ENCODE measurements at places on chromosomes 7 and 10. TPM values are rescaled to one million over a fixed set of nuclear protein-coding genes. Genes with fewer than 3 reads are reported as not detected.

Gene MEPCE
- total RNA-seq, result 22.3 TPM

Gene NKX2-3
- total RNA-seq, result 0.12 TPM

Gene HOXA2
- 1.1 TPM for total RNA-seq

Gene OR2A5
- not detected for total RNA-seq

Gene SYT15B
- 0.88 TPM for total RNA-seq

Gene TEX47
- total RNA-seq, result not detected

Gene CCL26
- not detected for total RNA-seq

Gene ACTA2
- total RNA-seq, result 53.0 TPM

Gene GDF2
- total RNA-seq, result not detected

Gene SLC39A12
- 0.08 TPM for total RNA-seq

Gene PNLIPRP2
- total RNA-seq, result not detected

- no peak for ATAC-seq
These were observed 16.7 kb upstream of the CNNM1 start for GRCh38 chr10:99312501-99312900.

DNA sequence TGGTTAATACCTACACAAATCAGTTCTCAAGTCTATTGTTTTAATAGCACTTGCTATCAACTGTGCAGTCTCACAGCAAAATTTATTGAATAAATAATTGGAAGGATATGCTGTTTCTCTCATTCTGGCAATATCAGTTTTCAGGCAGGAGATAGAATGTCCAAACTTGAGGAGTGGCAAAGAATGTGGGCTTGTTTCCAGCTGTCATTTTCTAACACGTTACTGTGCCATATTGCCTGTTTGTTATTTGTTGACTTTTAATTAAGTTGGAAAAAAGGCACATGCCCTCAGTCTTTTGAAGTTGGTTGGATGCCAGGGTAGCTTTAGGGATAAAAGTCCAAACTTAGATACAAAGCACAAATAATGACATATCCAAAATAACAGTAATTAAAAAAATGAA is 52.2 kb downstream of the MAGI2 start:
- no peak for ATAC-seq

DNA sequence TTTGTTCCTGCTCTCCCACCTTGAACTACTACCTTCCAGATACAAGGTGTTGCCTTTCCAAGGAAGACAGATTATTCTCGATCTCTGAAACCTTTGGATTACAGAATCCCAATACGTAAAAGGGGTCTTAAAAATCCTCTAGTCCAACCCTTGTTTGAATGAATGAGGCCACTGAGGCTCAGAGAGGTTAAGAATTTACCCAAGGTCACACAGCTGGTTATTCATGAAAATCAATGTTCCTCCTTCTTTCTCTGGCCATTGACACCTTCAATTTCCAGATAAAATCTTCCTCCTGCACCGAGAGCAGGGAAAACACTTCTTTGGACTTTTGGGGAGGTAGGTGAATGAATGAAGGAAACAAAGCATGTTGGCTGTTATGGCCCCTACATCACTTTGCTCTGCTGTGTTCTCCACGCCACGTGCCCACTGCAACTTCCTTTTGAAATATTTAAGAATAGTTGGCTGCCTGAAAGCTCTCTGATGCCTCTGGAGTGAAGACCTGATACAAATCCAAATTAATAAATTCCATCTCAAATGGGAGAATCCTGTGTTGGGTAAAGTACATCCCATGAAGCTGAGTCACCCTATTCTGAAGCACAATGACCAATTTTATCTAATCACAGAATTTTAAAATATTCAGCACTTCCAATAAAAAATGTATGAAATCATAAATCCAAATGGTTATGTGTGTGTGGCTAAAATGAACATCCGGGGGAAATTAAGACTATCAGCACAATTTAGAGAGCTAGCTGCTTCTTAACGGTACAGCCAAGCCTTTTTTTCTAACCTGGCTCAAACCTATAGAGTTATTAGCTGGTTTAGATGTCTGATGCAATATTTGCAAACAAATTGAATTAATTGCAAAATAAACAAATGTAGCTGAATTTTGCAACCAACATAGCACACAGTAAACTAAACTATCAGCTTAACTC is 7.3 kb downstream of the SVIL start:
- no peak for ATAC-seq

DNA sequence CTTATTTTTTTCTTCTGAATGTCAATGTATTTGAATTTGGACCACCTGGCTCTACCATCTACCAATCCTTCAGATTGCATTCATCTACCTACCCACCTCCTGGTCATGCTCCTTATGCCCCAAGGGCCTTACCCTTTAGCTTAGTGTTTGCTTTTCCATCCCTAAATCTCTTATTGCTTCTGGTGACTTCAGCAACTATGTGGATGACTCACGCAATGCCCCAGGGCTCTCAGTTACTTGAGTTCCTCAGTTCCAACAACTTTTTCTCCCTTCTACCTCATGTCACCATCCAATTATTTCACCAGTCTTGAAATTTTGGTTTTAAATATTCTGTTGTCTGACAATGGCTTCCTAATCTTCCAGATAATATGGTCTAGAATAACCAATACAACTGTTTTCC is 118.9 kb downstream of the CFAP58 start:
- no peak for ATAC-seq

DNA sequence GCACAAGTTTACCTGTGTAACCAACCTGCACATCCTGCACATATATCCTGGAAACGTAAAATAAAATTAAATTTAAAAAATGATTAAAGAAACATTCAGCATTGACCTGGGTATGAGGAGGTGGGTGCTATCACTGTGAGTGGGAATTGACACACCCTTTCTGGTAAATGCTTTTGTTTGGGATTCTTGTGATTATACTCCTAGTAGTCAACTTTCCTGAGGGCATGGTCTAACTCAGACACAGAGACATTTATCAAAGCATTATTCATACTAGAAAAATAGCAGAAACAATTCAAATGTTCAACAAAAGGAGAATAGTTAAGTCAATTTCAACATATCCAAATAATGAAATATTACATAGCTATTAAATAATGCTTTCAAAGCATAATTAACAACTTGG is 44.2 kb downstream of the CNNM2 start:
- ATAC-seq, result no peak

- no peak for ATAC-seq
These were observed 17.2 kb downstream of the MNX1 start for GRCh38 chr7:156993021-156993924.

DNA sequence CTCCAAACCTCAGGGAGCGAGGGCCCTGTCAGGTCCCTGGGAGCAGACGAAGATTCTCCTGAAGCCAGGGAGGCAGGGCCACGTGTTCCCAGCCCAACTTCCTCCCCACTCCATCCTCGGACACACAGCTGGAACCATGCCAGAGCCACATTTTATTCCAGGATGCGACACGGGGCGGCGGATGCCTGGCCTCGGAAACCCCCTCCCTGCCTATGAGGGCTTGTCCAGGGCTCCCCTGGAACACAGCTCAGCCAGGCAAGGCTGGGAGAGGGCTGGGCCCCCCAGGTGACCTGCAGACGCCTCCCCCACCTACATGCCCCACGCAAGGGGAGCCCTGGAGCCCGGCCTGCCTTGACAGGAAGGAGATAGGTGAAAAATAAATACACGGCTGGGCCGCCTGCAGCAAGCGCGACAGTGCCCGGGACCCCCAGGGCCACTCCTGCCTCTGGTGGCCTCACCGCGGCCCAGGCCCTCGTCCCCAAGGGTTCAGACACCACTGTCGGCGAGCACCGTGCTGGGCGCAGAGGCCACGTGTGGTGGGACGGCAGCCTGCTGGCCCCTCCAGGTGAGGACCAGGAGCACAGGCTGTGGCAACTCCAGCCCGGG is 21.5 kb downstream of the GET4 start:
- ATAC-seq, result no peak

DNA sequence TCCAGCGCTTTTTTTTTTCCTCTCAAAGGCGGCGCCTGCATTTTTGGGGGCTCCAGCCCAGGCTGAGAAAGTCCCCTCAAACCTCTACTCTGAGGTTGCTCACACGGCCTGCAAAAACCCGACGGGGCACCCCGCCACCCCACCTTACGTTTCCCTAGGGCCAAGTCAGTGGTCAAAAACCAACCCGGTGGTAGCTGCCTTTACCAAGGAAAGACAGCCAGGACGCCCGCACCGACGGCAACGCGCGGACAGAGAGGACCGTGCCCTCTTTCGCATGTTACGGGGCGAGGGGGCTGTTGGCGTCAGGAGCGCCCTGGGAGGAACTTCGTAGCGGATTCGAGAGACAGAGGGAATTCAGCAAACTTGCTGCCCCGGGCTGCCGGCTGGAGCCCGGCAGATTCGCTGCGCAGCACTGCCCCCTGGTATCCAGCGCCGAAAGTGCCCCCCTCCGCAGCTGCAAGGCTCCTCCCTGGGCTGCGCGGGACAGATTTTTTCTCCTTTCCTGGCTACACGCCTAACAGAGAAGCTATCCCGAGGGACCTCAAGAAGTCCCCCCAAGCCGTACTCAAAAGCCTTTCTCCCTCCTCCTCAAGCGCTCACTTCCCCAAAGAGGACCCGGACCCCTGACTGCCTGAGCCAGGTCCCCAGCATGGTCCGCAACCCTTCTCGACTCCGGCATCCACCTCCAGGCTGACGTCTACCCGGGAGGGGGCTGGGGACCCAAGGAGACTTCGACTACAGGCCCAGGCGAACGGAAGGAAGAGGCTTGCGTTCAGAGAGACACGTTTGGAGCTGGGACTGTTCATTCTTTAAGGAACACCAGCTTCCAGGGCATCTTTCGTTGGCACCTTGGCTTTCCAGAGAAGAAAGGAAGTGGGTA is 27.7 kb upstream of the VAX1 start:
- peak; percentile 62 for ATAC-seq

- ATAC-seq, result no peak
These were observed 5.8 kb upstream of the AEBP1 start for GRCh38 chr7:44098092-44099068.

DNA sequence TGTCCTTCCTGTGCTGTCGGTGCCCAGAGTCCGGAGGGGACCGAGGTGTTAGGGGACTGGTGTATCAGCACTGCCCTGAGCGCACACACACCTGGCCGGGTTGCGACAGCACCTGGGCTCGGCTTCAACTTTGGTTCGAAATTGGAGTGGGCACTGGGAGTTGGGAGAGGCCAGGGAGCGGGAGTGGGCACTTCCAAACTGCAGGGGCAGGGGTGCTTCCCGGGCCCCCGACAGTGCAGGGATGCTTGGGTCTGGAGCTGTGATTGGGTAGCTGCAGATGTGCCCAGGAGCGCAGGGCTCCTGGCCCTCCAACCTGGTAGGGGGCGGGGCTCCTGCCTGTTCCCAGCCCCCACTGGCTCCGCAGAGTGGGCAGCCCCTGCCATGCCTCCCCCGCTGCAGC is 7.7 kb downstream of the BBS9 start:
- no peak for ATAC-seq

- no peak for ATAC-seq
These were observed 720.2 kb downstream of the AUTS2 start for GRCh38 chr7:70318511-70318910.

DNA sequence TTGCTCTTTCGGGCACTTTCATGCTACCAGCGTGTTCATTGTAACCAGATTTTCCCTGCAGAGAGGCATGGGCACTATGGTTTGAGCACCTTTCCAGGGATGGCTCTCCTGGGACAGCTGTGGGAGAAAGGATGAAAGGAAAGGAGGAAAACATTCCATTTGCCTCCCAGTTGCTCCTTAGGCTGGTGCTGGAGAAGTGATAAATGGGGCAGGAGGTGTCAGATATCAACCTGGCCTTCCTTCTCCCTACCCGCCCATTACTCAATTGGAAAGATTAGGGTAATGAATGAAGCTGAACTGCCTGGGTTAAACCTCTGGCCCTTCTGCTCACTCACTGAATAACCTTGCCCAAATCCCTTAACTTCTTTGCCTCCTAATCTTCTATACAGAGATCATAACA is 228.4 kb downstream of the PLXNA4 start:
- no peak for ATAC-seq

GRCh38 chr10:118754229-118754555 is 578 bp downstream of the CACUL1 start:
- peak; percentile 1 for ATAC-seq

DNA sequence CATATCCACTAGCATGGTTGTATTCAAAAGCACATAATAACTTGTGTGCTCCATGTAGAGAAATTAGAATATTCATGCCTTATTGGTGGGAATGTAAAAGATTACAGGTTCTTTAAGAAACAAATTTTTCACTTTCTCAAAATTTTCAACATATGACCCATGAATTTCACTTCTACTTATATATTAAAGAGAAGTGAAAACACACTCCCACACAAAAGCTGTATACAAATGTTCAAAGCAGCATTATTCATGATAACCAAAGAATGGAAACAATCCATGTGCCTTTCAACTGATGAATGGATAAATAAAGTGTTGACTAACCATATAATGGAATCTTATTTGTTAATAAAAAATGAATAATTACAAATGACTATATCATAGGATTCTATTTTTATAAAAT is 694.5 kb upstream of the PCDH15 start:
- ATAC-seq, result no peak

DNA sequence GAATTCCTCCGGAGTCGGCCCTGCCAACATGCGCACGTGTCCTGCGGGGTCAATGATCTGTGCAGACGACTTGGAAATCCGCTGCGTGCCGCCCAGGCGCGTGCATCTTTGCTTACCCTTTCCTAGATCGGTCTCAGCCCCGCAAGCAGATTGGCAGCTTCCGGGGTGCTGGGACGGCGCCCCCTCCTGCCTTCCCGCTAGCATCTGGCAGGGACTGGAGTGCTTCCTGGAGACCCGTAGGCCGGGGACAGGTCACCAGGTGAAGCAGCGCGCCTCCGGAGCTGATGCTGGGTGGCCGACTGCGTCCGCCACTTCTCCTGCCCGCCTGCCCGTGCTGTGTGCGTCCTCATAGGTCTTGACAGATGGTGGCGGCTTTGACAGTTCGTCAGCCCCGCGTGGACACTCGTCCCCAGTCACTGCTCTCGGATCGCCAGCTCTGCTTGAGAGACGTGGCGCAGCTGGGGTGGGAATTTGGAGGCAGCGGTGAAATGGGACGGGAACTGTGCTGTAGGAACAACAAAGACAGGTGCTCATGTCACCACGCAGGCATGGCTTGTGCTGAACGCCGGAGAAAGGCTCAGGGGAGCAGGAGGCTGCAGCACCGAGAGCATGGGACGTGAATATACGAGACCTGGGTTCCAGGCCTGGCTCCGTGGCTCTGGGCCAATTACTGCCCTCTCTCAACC is 21.9 kb upstream of the KCNK18 start:
- ATAC-seq, result peak; percentile 36

GRCh38 chr7:66013938-66014337 is 31.9 kb upstream of the GUSB start:
- peak; percentile 54 for ATAC-seq

DNA sequence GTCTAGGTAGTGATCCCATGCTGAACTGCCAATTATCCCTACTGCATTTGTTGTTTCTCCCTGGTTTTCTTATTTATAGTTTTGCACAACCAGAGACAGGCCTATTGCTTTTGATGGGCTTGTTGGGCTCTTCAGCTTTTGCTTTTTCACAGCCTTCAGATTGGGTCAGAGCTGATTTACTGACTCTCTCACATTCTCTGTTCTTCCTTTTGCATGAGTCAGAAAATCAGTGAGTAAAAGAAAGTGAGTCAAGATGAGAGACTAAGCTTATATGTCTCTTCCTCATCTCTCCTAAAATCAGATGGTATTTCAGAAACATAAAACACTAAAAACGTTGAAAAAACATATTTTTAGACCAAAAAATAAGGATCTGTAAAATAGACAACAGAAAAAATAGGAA is 1135.4 kb downstream of the XPNPEP1 start:
- no peak for ATAC-seq

GRCh38 chr10:119305860-119306513 is 98.6 kb downstream of the GRK5 start:
- peak; percentile 76 for ATAC-seq

- ATAC-seq, result no peak
These were observed 63.2 kb upstream of the TOMM7 start for GRCh38 chr7:22885797-22886261.

GRCh38 chr7:36224934-36225858 is 72.1 kb downstream of the EEPD1 start:
- ATAC-seq, result no peak

- no peak for ATAC-seq
These were observed 45.0 kb upstream of the NMT2 start for GRCh38 chr10:15213461-15213861.

All from esophagus mucosa (tissue), 1 donor.